GM10248 (cell line): ENCODE measurements at places on chromosomes 5 and 9.

- no peak for DNase-seq
These were observed 38.8 kb downstream of the MRPL36 start for GRCh38 chr5:1760656-1761452.

DNA sequence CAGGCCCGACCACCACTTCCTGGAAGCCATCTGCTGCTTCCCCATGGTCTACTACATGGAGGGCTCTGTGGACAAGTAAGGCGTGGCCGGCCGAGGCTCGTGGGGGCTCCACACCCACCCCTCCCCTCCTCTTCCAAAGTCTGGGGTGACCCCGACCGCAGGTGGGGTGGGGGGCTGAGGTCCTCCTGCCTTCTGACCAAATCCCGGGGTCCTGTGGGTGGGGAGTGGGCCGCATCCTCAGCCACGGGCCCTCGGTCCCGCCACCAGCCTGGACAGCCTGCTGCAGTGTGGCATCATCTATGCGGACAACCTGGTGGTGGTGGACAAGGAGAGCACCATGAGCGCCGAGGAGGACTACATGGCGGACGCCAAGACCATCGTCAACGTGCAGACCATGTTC, 76.4 kb downstream of the KCNT1 start:
- DNase-seq = no peak

- DNase-seq = no peak
These were observed 13.5 kb downstream of the RLN1 start for GRCh38 chr9:5326187-5326586.

DNA sequence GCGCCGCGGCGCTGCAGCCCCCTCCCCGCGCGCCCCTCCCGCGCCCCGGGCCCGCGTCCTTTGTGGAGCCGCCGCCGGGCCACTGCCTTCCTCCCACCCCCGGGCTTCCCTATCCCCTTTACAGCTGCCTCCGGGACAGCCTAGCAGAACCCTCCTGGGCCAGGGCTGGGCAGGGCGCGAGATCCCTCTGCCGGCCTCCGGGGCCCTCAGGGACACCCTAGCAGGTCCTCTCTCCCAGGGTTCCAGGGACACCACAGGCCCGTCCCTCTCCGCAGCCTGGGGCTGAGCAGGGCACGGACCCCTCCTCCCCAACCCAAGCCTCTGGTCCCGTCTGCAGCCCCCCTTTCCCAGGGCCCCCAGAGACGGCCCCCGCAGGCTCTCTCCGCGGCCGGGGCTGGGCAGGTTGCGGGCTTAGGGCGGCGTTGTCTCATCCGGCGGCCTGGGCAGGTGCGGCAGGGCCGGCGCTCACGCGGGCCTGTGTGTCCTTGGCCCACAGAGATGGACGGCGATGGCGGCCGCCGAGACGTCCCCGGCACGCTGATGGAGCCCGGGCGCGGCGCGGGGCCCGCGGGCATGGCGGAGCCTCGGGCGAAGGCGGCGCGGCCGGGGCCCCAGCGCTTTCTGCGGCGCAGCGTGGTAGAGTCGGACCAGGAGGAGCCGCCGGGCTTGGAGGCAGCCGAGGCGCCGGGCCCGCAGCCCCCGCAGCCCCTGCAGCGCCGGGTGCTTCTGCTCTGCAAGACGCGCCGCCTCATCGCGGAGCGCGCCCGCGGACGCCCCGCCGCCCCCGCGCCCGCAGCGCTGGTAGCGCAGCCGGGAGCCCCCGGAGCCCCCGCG, 710 bp downstream of the WNK2 start:
- DNase-seq = no peak

- no peak for DNase-seq
These were observed 28.7 kb downstream of the STRBP start for GRCh38 chr9:123239726-123240125.

DNA sequence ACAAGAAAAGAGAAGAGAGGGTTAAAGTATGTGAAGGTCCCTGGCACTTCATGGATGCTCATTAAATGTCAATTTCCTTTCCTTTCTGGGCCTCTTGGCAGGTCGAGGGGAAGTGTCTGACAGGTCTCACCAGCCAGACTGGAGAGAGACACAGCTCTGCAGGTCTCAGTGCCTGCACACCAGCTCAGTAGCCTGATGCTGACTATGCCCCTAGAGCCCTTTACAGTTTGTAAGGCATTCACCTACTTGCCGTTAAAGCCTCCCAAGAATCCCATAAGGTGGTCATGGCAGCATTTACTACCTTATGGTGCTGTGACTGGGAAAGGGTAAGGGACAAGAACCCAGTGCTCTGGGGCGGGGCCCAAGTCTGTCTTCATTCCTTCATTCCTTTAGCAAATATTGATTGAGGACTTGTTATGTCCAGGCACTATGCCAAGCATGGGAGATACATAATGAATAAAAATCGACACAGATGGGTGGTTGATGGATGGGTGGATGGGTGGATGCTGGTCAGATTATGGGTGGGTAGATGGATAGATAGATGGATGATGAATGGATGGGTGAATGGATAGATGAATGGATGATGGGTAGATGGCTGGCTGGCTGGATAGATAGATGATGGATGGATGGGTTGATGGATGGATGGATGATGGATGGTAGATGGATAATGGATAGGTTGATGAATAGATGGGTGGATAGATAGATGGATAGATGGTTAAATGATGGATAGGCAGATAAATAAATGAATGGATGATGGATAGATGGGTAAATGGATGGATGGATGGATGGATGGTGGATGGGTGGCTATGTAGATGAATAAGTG, 21.3 kb upstream of the KIF12 start:
- DNase-seq = no peak
